ENCODE measurements at places on chromosomes 4 and X. TPM values are rescaled to one million over a fixed set of nuclear protein-coding genes. Genes with fewer than 3 reads are reported as not detected.
A peak's percentile ranks its signal among the peaks of the same experiment; 100 is the strongest.

DNA sequence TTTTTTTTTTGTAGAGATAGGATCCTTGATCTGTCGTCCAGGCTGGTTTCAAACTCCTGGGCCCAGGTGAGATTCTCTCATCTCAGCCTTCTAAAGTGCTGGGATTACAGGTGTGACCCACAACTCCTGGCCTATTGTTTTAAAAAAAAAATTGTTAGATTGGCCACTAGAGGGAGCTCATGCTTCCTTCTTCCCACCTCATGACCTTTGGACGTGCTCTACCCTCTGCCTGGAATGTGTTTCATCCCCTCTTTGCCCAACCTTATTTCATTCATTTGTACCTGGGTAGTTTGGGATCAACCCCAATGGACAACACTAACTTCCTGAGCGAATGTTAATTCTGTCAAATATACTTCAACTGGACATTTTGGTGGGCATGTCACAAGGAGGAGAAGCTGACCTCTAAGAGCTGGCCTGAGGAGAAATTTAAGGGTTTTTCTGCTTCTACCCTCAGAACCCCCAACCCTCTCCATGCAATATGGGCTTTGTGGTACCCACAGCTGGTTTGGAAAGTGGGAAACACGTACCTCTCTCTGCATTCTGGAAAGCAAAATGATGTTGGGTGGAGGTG is 6.4 kb downstream of the PPEF2 start:
- no peak for DNase-seq

DNA sequence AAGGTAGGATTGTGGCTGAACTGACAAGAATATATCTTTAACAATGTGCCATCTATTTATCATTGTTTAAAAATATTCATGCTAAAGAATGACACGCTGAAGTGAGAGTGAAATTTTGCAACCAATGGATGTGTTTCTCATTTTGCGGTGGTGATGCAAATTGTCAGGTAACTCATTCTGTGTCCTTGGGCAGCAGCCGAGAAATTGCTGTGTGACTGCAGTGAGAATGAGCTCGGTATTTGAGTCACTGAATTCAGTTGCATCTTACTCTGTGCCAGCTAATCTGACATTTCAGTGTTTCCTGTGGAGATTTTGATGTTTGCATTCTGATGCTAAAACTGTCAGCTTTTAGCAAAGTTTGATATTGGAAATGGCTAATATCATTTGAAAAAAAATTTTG is 28.1 kb downstream of the MCUB start:
- no peak for DNase-seq

- no peak for DNase-seq
These were observed 116.7 kb downstream of the UBE2K start for GRCh38 chr4:39814403-39815185.

- no peak for DNase-seq
These were observed 8.0 kb downstream of the RADX start for GRCh38 chrX:106619797-106620196.

DNA sequence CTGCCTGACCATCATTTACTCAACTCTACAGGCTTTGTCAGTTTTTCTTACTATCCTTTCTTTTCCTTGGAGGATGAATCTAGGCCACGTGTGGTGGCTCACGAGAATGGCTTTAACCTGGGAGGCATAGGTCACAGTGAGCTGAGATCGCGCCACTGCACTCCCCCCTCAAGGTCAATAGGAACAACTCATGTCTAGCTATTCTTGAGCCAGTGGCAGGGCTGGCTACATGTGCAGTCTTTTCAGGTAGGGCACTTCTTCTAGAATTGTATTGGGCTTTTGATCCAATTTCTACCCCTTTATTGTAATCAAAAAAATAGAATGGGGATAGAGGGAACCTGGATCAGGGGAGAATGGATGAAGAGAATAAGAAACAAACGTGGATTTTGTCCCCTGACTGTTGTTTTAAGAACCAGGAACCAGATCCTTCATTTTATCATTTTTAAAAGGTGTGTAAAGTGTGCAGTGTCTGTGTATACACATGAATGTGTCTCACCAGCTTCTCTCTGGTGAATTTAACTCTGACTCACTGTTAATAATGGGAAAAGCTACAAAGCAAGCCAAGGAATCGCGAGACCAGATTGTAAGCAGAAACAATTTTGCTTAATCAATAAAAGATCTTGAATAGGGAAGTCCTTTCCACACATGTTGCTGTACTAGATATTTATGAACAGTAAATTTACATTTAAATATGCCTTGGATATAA is 283.9 kb upstream of the GPC4 start:
- no peak for DNase-seq

DNA sequence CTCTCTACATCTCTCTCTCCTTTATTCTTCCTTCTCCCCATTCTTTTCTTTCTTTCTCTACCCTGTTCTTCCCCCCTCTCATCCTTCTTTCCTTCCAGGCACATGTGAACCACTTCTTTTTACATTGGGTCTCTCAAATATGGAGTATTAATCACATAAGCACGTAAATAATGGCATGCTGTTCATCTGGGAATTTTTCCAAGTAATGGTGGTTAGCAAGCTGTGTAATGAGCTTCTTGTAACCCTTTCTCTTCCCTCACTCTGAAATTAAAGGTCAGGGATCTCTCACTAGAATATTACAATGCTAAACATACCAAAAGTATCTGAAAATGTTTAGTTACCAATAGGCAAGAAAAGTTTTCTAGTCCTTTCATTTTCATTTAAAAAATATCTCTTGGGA is 239.9 kb upstream of the TEX13A start:
- no peak for DNase-seq

DNA sequence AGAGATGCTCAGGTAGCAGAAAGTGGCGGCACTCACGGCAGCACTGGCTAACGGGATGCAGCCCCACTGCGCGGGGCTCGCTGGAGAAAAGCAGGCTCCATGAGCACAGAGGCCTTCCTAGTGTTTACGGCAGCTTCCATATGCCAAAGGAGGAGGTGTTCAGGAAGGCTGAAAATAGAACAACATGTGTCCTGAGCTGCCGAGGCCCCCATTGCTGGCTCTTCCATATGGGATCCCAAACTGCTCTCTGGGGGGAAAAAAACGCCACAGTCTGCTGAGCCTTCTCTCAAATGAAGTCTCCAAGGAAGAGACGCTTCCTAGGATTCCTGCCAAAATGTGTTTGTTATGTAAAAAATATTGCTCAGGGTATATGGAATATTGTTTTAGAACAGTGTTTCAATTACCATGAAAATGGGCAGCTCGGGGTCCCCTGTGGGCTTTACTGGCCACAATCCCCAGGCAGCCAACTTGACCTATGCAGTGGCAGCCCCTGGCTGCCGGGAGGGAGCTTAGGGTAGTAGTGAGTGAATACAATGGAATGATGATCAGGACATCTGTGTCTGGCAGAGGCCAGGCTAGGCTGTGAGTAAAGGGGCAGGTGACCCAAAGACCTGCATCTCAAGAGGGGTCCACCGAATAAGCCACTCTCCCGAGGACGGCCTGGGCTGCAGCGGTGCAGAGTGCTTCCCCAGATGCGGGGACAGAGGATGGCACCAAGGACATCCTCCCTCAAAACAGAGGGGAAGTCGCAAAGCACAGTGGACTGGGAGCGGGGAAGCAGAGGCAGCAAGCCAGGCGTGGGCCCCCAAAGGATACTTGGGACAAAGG is 170.1 kb downstream of the AFAP1 start:
- peak; percentile 69 for DNase-seq

- no peak for DNase-seq
These were observed 898.8 kb downstream of the C4orf33 start for GRCh38 chr4:129994715-129995114.

- DNase-seq: no peak
These were observed 9.5 kb upstream of the CASK start for GRCh38 chrX:41932885-41933284.

Gene TLR10
- 1.1 TPM for total RNA-seq

Gene UCP1
- not detected for total RNA-seq

Gene MID1
- 34.7 TPM for total RNA-seq
